ENCODE measurements at places on chromosomes 2 and 18.
A peak's percentile ranks its signal among the peaks of the same experiment; 100 is the strongest.

GRCh38 chr2:239836021-239836765, 188.9 kb downstream of the NDUFA10 start:
- H3K4me1 ChIP-seq = no peaks in the 10 kb centered on the region
- no peaks in the 10 kb centered on the region for H3K36me3 ChIP-seq
- peaks cover 4% of the 10 kb centered on the region for H3K27me3 ChIP-seq
- no peak overlapping the region for H3K4me3 ChIP-seq
- no peak for DNase-seq

GRCh38 chr2:69244882-69245281, 142.1 kb downstream of the GFPT1 start:
- H3K4me1 ChIP-seq = no peaks in the 10 kb centered on the region
- H3K27me3 ChIP-seq = no peaks in the 10 kb centered on the region
- DNase-seq = no peak
- no peak overlapping the region for H3K4me3 ChIP-seq
- H3K27ac ChIP-seq = no peak overlapping the region

DNA sequence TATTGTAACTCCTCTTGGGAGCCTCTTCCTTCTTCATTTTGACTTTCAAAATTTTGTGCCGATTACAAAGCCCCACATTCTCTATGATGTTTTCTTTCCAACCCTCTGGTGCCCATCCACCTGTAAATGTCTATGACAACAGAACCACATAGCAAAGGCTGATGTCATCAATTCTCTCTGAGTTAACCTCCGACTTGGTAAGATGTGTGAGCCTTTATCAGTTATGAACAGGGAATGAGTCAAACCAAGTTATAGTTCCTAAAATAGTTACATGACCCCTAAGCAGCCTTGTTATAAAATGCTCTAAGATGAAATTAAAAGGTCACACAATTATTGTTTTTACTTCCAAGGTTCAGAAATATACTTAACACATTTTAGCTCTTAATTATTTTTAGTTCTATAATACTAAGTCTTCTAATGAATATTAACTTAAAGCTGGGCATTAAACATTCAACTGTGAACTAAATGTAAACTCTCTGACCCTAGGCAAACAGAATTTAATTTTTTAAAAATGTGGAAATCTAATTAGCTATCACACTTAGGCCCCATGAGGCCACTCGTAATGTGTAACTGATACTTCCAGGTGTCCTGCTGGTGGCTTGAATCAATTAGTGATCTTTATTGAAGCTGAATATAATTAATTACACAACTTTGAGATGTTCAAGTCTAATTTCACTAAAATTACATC, 102.3 kb upstream of the CYRIA start:
- no peak for DNase-seq
- H3K4me1 ChIP-seq = no peaks in the 10 kb centered on the region
- H3K4me3 ChIP-seq = no peak overlapping the region
- H3K27me3 ChIP-seq = peaks cover 16% of the 10 kb centered on the region

DNA sequence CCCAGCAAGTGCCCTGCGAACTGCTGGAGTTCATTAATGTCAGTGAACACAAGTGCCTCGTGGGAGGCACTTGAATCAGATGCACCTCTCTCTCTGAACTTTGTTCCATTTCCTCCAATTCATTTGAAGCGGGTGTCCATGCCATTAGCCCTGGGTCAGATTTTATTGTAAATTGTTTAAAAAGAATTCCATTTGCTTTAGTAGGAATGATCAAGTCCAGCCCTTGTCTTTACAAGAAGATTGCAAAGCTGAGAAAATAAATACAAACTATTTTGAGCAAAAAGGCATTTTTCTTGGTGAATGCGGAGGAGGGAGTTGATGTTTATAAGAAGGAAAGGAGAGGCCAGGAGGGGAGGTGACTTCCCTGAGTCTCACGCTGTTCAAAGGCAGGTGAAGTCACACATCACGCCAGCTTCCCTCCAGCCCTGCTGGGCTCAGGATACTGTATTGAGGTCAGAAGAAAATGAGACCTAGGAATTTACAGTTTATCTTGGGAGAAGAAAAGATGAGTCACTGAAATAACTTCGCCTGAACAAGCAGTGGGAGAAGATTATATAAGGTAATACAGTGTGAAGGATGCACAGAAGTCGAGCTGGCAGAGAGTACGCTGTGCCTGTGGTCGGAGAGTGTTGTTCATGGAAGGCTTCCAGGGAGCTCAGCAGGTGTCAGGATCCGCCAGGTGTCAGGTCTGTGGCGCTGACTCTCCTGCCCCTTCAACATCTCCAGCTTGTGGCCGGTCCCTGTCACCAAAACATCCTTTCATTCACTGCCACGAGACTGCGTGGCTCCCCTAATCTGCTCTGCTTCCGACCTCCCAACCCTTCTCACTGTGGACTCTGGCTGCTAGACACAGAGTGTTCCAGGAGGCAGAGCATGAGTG, 36.5 kb downstream of the EFR3B start:
- H3K27ac ChIP-seq = peak overlapping the region; percentile 17
- peaks cover 40% of the 10 kb centered on the region for H3K27me3 ChIP-seq
- peak; percentile 78 for DNase-seq
- no peak overlapping the region for H3K4me3 ChIP-seq
- H3K4me1 ChIP-seq = peaks cover 10% of the 10 kb centered on the region

- no peak for DNase-seq
- no peaks in the 10 kb centered on the region for H3K36me3 ChIP-seq
- peaks cover 17% of the 10 kb centered on the region for H3K27me3 ChIP-seq
- no peaks in the 10 kb centered on the region for H3K4me1 ChIP-seq
- no peak overlapping the region for H3K27ac ChIP-seq
- no peak overlapping the region for H3K4me3 ChIP-seq
Observed at GRCh38 chr18:50170004-50170403, 24.9 kb downstream of the MYO5B start.

- H3K4me3 ChIP-seq = no peak overlapping the region
- no peak for DNase-seq
- H3K36me3 ChIP-seq = no peaks in the 10 kb centered on the region
- no peaks in the 10 kb centered on the region for H3K27me3 ChIP-seq
- H3K27ac ChIP-seq = no peak overlapping the region
Observed at GRCh38 chr2:144217853-144218633, 301.9 kb downstream of the ZEB2 start.

- no peaks in the 10 kb centered on the region for H3K27me3 ChIP-seq
- H3K27ac ChIP-seq = peak overlapping the region; percentile 84
- H3K4me3 ChIP-seq = no peak overlapping the region
- H3K4me1 ChIP-seq = peaks cover 27% of the 10 kb centered on the region
- H3K36me3 ChIP-seq = no peaks in the 10 kb centered on the region
Observed at GRCh38 chr18:363301-364085, 95.6 kb upstream of the THOC1 start.

DNA sequence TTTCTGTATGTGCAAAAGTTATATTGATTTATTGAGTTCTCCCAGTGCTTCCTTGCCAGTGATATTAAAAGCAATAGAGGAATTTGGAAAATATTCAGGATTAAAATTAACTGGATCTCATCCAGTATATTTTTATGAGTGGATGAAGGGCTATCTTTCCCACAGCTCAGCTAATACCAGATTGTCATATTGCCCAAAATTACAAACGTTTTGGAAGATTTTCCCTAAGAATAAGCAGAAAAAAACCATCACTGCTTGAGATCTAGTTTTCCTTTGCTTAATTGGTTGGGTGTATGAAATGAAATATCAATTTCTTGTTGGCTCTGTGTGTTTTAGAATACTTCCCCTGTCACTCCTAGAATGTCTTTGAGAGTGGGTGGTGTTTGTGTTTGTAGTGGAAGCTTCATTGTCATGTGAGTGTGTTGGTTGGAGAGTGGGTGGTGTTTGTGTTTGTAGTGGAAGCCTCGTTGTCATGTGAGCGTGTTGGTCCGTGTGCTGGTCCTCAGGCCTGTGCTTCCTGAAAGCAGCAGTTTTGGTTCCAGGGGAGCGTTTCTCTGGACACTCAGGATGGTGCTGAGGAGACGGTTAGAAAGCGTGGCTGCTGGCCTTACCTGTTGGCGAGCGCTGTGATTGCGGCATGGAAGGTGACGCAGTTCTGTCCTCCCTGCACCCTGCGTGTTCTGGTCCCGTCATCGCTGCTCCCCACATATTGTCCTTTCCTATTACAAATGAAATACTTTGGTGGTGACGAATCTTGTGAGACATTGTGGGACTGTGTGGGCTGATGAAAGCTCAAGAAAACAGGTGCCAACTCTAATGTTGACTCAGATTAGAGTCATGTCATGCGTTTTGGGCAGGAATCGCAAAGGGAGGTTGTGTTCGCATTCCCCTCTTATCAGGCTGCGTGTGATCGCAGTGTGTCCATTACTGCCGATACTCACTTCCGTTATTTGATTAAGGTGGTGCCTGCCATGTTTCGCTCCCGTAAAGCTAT, 12.4 kb downstream of the ASB1 start:
- peaks cover 35% of the 10 kb centered on the region for H3K36me3 ChIP-seq
- no peak overlapping the region for H3K27ac ChIP-seq
- no peak for DNase-seq
- no peak overlapping the region for H3K4me3 ChIP-seq

DNA sequence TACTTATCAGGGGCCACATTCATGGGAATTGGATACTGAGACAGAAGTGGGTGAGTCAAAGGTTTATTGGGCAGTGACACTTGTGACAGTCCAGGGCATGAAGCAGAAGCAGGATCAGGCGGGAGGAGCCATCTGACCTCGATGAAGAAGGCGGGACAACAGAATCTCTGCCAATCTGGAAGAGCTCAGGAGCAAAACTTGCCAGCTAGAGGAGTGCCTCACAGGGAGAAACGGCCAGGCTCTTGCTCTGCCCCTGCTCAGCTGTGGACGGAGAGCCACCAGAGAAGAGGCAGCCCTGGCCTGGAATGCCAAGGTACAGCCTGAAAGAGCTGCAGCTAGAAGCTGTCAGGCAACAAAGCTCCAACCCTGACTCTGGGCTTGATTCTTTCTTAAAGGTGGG, 16.9 kb downstream of the DAW1 start:
- H3K36me3 ChIP-seq = no peaks in the 10 kb centered on the region
- H3K4me1 ChIP-seq = peaks cover 4% of the 10 kb centered on the region
- H3K27ac ChIP-seq = no peak overlapping the region
- no peaks in the 10 kb centered on the region for H3K27me3 ChIP-seq
- DNase-seq = no peak

DNA sequence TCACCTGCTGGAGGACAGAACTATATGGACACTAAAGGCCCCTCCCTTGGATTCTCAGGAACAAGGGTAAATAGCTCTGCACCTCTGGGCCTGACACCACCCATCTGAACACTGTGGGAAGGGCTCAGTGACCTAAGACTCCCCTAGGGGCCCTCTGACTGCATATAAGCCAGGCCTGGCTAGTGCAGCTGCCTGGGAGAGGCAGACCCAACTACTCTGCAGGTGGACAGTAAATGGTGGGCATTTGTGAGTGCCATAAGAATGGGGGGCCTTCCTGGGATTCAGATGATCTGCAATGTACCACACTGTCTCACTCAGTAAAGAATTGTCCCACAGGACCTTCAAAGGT, 11.2 kb upstream of the WIPF1 start:
- H3K27me3 ChIP-seq = no peaks in the 10 kb centered on the region
- H3K27ac ChIP-seq = no peak overlapping the region
- peaks cover 3% of the 10 kb centered on the region for H3K36me3 ChIP-seq
- peaks cover 4% of the 10 kb centered on the region for H3K4me1 ChIP-seq
- no peak overlapping the region for H3K4me3 ChIP-seq
- no peak for DNase-seq

DNA sequence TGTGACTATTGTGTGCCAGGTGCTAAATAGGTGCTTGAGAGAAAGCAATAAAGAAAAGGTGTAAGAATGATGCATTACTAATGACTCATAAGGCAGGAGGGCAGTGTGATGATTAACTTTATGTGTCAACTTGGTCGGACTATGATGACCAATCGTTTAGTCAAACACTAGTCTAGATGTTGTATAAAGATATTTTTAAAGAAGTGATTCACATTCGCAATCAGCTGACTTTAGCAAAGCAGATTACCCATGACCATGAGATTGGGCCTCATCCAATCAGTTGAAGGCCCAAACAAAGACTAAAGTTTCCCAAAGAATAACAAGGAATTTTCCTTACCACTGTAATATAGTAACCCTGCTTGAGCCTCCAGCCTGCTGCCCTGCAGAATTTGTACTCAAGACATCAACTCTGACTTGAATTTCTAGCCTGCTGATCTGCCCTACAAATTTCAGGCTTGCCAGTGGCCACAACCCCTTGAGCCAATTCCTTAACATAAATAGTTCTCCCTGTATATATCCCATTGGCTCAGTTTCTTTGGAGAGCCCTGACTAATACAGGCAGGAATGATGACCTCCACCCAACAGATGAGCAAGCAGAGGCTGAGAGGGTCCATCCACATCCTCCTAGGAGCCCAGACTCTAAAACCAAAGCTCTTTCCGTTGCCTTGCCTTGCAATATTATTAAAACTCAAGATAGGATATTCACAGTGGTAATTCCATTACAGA, 132.6 kb downstream of the ACTR3 start:
- DNase-seq = peak; percentile 64
- peaks cover 6% of the 10 kb centered on the region for H3K27me3 ChIP-seq
- H3K36me3 ChIP-seq = no peaks in the 10 kb centered on the region
- peak overlapping the region; percentile 70 for H3K27ac ChIP-seq
- no peaks in the 10 kb centered on the region for H3K4me1 ChIP-seq

GRCh38 chr2:101676674-101677073, 20.8 kb upstream of the MAP4K4 start:
- H3K36me3 ChIP-seq = no peaks in the 10 kb centered on the region

GRCh38 chr2:10638093-10638492, 51.7 kb downstream of the NOL10 start:
- H3K27me3 ChIP-seq = no peaks in the 10 kb centered on the region
- H3K36me3 ChIP-seq = peaks cover 21% of the 10 kb centered on the region
- no peaks in the 10 kb centered on the region for H3K4me1 ChIP-seq

GRCh38 chr2:110157153-110157793, 41.7 kb upstream of the MALL start:
- H3K27ac ChIP-seq = no peak overlapping the region
- H3K4me1 ChIP-seq = no peaks in the 10 kb centered on the region
- H3K36me3 ChIP-seq = peaks cover 7% of the 10 kb centered on the region
- H3K27me3 ChIP-seq = no peaks in the 10 kb centered on the region

GRCh38 chr2:233247116-233247515, 4.4 kb upstream of the ATG16L1 start:
- H3K4me3 ChIP-seq = no peak overlapping the region
- no peak overlapping the region for H3K27ac ChIP-seq
- no peaks in the 10 kb centered on the region for H3K4me1 ChIP-seq

- no peak for DNase-seq
- no peaks in the 10 kb centered on the region for H3K36me3 ChIP-seq
- H3K27me3 ChIP-seq = no peaks in the 10 kb centered on the region
Observed at GRCh38 chr18:48543228-48543627, 4.4 kb downstream of the CTIF start.

DNA sequence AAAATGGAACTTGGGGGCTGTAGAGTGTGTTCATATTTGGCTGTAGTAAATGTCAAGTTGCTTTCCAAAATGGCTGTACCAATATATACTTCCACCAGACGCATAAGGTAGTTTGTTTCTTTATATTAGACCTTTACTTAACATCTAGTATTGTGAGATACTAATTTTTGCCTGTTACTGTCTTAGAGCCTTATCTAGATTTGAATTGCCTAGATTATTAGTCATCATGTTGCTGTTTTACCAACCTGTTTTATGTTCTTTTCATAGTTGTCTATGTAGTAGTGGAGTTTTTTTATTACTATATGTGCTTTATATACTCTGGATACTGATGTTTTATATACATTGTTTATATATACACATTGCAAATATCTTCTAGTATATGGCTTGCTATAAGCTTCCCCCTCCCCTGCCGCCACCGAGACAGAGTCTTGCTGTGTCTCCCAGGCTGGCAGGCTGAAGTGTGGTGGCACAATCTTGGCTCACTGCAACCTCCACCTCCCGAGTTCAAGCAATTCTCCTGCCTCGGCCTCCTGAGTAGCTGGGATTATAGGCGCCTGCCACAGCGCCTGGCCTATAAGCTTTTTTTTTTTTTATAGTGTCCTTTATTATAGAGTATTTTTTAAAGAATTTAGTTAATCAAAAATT, 18.9 kb downstream of the SLC39A10 start:
- H3K27me3 ChIP-seq = no peaks in the 10 kb centered on the region
- H3K4me3 ChIP-seq = no peak overlapping the region
- H3K4me1 ChIP-seq = peaks cover 2% of the 10 kb centered on the region
- no peak overlapping the region for H3K27ac ChIP-seq
- H3K36me3 ChIP-seq = peaks cover 3% of the 10 kb centered on the region
- DNase-seq = no peak

Measured in mesenchymal stem cell (in vitro differentiated cells and primary cell).